ENCODE measurements at places on chromosomes 12 and 14.

GRCh38 chr14:25116607-25117006, 66.7 kb upstream of the STXBP6 start:
- DNase-seq: no peak

- no peak for DNase-seq
These were observed 105.0 kb upstream of the METAP2 start for GRCh38 chr12:95368931-95369330.

DNA sequence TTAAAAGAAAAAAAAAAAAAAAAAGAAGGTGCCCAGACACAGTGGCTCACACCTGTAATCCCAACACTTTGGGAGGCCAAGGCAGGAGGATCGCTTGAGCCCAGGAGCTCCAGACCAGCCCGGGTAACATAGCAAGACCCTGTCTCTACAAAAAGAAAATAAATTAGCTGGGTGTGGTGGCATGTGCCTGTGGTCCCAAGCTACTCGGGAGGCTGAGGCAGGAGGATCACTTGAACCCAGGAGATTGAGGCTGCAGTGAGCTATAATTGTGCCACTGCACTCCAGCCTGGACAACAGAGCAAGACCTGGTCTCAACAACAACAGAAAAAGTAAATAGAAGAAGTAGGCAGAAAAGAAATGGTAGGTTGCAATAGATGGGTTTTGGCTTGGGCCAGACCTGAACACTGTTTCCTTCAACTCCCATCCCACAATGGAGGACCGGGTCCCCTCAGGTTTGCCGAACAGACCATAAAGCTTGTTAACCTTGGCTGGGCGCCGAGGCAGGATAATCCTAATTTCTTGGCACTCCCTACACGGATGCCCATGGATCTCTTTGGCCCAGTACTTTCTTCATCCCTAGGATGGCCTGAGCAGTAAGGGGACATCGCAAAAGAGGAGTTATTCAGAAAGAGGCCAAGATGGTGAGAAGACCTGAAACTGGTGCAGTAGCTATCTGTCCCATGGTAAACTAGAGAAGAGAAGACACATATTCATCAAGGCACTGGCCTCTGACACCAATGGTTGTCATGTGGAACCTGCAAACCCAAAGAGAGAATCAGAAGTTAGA, 165.5 kb upstream of the CCND2 start:
- no peak for DNase-seq

DNA sequence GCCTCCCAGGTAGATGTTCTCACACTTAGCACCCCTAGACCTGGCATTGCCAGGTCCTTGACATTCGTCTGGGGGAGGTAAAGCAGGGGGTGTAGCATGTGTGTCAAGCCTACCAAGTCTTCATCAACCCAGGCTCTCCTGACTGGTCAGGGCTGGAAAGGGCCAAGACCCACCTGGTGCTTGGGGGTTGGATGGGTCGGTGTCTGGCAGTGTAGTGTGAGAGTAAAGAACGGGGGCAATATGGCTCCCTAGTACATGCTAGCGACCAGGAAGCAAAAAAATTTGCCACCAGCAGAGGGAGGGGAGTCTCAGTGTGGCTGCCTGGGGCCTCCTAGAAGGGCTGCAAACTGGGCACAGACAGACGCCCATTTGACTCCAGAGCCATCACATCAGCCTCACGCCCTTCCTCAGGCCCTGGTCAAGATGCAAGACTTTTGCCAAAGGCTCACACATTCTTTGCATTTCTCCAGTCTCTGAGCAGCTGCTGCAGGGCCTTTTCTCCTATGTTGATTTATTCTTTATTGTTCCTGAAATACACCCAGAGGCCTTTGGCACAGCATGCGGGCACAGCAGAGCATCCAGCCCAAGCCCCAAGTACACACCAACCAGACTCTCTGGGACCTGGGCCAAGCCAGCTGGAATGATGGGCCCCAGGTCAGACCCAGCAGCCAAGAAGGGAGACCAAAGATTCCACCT, 38.3 kb upstream of the PNMA1 start:
- no peak for DNase-seq
